ENCODE measurements at places on chromosomes 4 and X.

- DNase-seq = no peak
These were observed 75.6 kb upstream of the BOD1L1 start for GRCh38 chr4:13703096-13703495.

DNA sequence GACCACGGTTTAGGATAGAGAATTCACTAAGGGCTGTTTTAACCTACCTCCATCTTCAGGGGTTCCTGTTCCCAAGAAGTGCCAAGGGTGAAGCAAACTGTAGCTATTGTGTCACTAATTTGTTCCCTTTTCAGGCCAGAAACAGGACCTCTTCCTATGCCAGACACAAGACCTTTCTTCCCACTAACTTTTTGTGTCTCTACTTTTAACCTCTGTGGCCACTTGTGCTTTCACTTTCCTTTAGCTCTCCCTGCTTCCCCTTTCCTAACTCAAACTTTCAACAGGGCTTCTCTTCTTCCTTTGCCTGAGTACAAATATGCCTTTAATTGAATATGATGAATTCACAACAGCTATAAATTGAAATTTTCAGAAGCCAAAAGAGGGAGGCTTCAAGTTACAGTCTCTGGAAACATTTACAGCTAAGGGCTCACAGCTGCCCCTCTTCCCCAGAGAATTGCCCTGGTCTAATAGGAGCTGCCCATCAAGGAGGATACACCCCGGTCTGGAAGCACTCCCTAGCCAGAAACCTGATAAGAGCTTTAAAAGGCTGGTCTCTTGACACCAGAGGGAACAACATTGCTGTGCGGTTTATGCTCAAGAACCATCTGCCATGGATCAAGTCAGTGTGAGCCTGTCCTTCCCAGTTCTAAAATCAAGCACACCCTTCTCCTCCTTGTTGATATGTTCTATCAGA lies 61.7 kb upstream of the PLS3 start:
- no peak for DNase-seq

DNA sequence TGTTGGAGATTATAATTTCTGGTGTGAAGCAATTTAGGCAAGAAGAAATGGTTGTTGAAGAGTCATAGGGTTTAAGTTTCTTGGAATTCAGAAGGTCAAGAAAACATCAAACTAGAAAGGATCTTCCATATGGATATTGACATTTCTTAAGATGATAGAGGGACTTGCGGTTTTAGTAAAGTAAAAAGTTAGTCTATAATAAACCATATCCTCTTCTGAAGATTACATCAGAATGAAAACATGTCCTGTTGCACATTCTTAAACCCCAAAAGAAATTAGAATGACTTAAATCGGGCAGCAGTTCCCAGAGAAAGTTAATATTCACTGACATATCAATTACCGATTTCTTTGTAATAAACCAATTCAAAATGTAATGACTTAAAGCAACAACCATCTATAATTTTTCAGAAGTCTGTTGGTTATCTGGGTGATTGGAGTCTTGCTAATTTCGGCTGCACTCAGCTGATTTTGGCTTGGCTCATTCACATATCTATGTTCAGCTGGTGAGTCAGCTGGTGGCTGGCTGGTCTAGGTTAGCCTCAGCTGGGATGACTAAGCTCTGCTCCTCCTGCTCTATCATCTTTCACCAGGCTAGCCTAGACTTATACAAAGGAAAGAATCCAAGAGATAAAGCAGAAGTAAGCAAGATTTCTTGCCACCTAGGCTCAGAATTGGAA lies 24.4 kb upstream of the DYNLT3 start:
- no peak for DNase-seq

- no peak for DNase-seq
These were observed 335.4 kb downstream of the BCOR start for GRCh38 chrX:39762266-39762841.

DNA sequence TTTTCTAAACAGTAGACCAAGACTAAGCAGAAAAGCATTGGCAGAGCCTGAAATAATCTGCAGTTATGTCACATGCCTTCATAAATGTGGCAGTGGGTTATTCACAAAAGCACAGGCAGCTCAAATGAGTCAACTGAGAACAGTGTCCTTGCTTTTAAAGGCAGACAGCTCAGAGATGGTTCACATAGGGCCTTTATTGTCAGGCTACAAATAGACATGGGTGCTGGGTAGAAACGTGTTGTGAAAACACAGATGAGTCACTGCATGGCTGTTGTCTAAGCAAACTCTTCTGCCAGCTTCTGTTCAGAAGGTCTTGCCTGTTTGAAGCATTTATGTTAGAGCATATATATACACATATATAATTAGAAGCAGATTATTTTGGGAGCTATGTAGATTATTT lies 118.0 kb downstream of the SLC4A4 start:
- no peak for DNase-seq

- DNase-seq = no peak
These were observed 200.4 kb upstream of the PITX2 start for GRCh38 chr4:110823251-110823650.

GRCh38 chr4:158112611-158113010 lies 60.2 kb downstream of the GASK1B start:
- DNase-seq = no peak

DNA sequence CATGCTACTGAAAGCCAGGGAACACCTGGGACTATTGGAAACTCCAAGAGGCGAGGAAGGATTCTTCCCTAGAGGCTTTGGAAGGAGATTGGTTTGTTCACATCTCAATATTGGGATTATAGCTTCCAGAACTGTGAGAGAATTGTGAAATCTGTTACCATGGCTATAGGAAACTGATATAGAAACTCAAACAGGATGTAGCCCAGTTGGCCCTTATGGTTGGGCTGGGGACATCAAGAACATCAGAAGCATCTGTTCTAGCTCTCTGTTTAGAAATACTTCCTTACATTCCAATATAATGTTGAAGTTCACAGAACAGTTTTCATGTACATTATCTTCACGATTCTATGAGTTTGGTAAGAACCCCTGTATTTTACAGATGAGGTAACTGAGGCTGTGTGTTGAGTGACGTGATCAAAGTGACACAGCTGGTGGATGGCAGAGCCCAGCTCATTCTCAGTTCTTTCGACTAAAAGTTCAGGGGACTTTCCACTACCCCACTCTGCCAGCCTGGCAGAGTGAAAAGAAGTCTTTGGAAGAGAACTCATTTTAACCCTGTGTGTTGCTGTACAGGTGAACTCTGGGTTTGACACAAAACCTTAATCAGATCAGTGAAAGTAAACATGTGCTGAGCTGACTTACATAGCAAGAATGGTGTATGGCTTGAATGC lies 183.0 kb downstream of the GBA3 start:
- no peak for DNase-seq

- DNase-seq = no peak
These were observed 12.2 kb upstream of the MTMR1 start for GRCh38 chrX:150680974-150681373.

- DNase-seq = no peak
These were observed 51.1 kb downstream of the ITIH6 start for GRCh38 chrX:54746928-54747327.

GRCh38 chr4:154205471-154205870 lies 286.1 kb downstream of the DCHS2 start:
- no peak for DNase-seq

DNA sequence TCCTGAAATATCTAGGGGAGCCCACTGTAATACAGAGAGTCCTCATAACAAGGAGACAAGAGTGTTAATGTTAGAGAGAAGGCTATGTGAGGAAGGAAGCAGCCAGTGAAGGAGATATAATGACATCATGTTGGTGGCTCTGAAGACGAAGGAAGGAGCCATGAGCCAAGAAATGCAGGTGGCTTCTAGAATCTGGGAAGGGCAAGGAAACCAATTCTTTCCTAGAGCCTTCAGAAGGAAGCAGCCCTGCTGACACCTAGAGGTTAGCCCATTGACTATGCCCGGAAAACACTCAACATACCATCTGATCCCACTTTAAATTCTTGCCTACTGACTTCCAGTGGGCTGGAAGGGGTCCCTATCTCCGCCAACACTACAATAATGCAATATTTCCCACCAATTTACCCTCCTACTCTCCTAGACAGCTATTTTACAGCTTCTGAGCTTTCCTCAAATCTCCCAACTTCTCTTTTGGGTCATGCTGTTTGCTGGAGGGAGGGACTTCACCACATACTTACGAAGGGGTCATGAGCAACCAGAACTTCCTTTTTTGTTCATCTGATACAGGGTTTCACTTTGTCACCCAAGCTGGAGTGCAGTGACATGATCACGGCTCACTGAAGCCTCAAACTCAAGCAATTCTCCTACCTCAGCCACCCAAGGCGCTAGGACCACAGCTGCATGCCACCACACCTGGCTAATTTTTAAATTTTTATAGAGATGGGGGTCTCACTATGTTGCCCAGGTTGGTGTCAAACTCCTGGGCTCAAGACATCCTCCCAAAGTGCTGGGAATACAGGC lies 25.2 kb upstream of the G3BP2 start:
- no peak for DNase-seq

- no peak for DNase-seq
These were observed 13.6 kb downstream of the HMX1 start for GRCh38 chr4:8857766-8858700.

- DNase-seq = no peak
These were observed 10.0 kb downstream of the ADAM29 start for GRCh38 chr4:174928174-174928573.

- DNase-seq = no peak
These were observed 94.9 kb downstream of the EMCN start for GRCh38 chr4:100422894-100423293.

GRCh38 chr4:113288696-113289095 lies 239.2 kb downstream of the ANK2 start:
- DNase-seq = no peak

Measured in activated CD4-positive, alpha-beta T cell treated with anti-CD3 and anti-CD28 coated beads for 1 hour (primary cell).